ENCODE measurements at places on chromosomes 5 and 9.

GRCh38 chr5:88878976-88879375, 4.0 kb downstream of the MEF2C start:
- no peak for DNase-seq

- no peak for DNase-seq
Measured at GRCh38 chr5:17314907-17315471, 97.6 kb downstream of the BASP1 start.

- DNase-seq, result no peak
Measured at GRCh38 chr5:7517006-7517405, 121.1 kb downstream of the ADCY2 start.

DNA sequence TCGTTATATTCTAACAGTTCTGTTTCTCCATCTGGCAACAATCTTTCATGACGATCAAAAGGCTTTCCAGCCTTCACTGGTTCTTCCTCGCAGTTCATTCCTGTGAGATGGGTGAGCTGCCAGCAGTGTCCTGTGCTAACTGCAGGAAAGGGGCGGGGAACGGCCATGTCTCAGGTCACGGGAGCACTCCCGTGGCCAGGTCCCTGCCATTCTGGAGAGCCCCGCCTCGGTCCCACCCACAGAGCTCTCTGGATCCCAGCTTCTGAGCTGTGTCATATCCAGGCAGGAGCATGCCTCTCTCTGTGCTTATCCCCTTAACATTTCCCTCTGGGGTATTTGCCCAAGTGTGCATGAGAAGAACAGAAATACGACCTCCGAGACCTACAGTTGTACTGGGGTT, 297.8 kb upstream of the IRX2 start:
- DNase-seq, result no peak

Measured in posterior cingulate gyrus (tissue), 11 donors.